Stimulated activated naive CD4-positive, alpha-beta T cell treated with Interleukin-2 at 50 U/mL for 16 hours (primary cell): ENCODE measurements at places on chromosomes 3 and 15.

- DNase-seq, result no peak
These were observed 40.7 kb downstream of the PTH1R start for GRCh38 chr3:46918202-46918601.

DNA sequence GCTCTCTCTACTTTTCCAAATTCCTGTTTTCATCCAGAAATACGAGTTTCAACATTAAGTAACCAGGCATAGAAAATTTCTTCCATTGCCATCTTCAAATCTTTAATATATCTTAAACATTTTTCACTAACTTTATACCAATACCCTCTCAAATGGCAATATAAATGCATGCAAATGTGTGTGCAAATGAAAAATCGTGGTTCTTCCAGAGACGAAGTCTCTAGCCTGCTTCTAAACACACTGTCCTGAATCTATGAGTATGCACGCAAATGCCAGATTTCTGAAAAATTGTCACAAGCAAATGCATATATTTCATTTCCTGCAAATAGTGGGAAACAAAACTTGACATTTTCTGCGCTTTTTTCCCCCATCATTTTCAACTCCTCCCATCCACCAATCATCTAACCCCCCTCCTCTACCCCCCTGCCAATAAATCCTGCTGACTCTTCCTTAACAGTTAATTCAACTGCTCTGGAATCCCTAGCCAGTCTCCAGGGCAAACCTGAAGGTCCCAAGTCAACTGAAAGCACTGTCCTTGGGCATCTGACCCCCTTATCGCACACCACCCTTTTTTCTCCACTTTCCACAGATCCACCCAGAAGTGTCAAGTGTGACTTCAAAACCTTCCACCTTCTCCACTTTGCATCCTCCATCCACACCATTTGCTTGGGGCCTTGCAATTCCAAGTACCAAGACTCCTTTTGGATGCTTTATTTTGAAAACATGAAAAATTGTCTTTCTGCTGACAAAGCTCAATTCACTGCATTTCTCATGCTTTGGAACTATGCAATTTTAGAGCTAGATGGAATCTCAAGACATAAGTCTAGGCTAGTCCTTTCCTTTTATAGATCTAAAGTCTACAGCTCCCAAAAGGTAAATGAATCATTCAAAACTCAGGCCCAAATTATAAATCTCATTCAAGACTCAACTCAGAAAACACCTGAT, 144.7 kb downstream of the OSBPL10 start:
- DNase-seq, result no peak

- DNase-seq, result peak; percentile 58
These were observed 48.5 kb downstream of the THBS1 start for GRCh38 chr15:39629371-39629770.

DNA sequence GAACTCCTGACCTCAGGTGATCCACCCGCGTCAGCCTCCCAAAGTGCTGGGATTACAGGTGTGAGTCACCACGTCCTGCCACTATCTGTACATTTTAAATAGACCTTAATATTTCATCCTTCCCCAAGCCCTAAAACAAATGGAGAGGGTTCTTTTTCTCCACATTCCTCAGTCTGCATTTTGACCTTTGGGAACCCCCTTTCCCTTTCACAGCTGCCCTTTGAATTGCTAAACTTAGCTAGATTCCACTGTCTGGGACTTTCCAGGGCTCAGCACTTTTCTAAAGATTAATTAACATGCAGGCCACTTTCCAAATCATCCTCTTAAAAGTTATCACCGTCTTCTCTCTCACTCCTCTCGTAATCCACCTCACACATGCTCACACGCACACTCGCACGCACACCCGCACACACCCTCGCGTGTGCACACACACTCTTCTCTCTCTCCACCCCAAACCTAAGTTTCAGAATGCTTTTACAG, 124.2 kb downstream of the TMCO5A start:
- DNase-seq, result no peak

- no peak for DNase-seq
These were observed 333.2 kb upstream of the C2CD4B start for GRCh38 chr15:62498278-62498677.

- DNase-seq, result no peak
These were observed 141.7 kb upstream of the IQSEC1 start for GRCh38 chr3:13214847-13215472.

DNA sequence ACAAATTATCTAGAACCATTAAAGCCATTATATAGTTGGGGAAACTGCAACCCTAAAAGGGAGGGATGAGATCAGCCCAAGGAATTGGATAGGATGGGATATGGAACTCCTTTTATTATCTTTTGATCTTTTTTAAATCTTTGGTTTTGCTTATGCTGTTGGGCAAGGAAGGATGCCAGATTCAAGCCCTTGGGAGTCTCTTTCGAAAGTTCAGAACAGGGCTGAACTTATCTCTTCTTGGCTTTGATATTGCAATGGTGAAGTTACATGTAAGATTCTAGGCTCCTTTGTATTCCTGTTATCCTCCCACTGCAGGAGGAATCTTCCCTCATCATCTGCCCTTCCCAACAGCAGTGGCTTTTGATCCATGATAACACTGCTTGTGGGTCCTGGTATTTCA, 10.0 kb upstream of the SLC22A13 start:
- DNase-seq, result no peak

DNA sequence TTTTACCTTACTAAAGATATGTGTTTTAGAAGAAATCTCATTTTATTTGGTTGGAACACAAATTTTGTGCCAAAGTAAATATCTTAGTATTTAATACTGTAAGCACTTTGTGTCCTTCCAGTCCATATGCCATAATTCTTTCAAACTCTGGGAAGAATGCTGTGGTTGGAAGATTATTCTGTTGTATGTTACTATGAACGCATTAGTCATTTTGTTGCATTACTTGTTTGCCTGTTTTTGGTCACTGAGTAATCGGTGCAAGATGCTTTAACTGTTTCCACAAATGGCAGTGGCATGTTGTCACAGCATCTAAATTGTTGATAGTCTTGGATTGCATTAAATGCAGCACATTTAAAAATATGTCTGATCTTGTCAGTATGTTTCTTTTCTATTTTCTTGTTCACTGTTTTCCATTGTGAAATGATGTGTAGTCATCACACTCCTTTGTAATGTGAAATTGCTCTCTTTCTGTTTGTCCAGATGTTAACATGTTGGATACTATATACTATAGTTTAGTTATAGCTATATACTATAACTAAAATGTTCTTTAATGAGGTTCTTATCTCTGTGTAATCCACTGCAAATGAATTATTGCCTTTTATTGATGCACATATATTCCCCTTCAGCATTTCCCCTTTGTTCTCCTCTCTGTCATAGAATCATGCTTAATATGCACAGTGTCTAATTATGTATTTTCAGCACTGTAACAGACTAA, 89.9 kb upstream of the FLNB start:
- DNase-seq, result no peak

DNA sequence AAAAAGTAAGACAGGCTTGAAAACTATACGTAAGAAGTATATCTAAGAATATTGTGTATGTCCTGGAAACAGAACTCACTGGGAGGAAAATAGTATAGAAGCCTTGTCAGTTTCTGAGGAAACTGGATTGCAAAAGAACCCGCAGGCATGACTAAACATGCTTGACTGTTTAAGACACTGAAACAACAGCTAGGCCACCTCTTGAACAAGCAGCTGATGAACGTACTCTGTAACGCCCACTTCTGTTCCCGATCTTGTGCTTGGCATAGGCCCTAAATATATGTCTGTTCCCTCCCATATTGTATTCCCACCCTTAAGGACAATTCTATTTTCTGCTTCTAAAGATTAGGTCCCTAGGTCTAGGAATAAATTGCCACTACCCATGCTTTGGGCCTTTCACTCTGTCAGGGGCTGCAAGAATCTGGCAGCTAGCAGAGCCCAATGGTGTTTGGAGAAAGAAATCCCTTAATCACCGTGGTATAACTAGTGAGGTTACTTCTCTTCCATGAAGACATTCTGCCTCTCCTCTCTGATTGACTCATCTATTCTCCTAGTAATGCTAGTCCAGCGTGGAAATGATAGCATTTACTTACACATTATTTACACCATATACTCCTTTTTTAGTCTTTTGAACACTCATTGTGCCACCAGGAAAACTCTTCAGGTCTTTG, 46.2 kb downstream of the CD200 start:
- no peak for DNase-seq

- no peak for DNase-seq
These were observed 171.6 kb downstream of the CADPS start for GRCh38 chr3:62703451-62704167.

GRCh38 chr3:66507423-66508260, 6.8 kb upstream of the LRIG1 start:
- DNase-seq, result no peak

GRCh38 chr3:43515970-43516635, 105.7 kb downstream of the ANO10 start:
- no peak for DNase-seq

- DNase-seq, result no peak
These were observed 53.7 kb downstream of the BDH1 start for GRCh38 chr3:197501879-197502620.

DNA sequence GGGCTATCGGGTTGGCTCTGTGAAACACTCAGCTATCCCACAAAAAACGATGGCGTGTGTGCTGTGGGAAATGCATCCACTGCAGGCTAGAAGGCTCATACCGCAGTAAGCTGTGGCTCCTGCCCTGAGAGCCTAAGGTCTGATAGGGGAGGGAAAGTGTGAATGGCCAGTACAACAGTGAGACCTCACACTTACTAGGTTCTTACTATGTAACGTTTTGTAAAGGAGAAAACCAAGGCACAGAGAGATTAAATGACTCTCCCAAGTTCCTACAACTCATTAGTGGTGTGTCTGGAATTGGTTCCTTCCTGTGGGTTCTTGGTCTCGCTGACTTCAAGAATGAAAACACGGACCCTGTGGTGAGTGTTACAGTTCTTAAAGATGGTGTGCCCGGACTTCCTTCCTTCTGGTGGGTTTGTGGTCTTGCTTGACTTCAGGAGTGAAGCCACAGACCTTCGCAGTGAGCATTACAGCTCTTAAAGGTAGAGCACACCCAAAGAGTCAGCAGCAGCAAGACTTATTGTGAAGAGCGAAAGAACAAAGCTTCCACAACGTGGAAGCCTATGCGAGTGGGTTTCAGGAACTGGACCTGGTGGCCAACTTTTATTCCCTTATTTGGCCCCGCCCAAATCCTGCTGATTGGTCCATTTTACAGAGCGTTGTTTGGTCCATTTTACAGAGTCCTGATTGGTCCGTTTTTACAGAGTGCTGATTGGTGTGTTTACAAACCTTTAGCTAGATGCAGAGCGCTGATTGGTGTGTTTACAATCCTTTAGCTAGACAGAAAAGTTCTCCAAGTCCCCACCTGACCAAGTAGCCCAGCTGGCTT, 161.7 kb downstream of the POLR2M start:
- no peak for DNase-seq

GRCh38 chr15:77221174-77221573, 150.3 kb upstream of the TSPAN3 start:
- no peak for DNase-seq

- DNase-seq, result no peak
These were observed 5.5 kb downstream of the DIS3L start for GRCh38 chr15:66298803-66299251.

GRCh38 chr15:86362555-86362954, 282.9 kb downstream of the AGBL1 start:
- DNase-seq, result no peak

- DNase-seq, result no peak
These were observed 68.0 kb downstream of the OXNAD1 start for GRCh38 chr3:16332904-16333426.

GRCh38 chr3:111763001-111763471, 96.0 kb upstream of the PHLDB2 start:
- DNase-seq, result no peak

GRCh38 chr3:183515968-183516851, 39.3 kb downstream of the KLHL6 start:
- peak; percentile 16 for DNase-seq

GRCh38 chr15:49134683-49135341, 20.6 kb downstream of the COPS2 start:
- no peak for DNase-seq

DNA sequence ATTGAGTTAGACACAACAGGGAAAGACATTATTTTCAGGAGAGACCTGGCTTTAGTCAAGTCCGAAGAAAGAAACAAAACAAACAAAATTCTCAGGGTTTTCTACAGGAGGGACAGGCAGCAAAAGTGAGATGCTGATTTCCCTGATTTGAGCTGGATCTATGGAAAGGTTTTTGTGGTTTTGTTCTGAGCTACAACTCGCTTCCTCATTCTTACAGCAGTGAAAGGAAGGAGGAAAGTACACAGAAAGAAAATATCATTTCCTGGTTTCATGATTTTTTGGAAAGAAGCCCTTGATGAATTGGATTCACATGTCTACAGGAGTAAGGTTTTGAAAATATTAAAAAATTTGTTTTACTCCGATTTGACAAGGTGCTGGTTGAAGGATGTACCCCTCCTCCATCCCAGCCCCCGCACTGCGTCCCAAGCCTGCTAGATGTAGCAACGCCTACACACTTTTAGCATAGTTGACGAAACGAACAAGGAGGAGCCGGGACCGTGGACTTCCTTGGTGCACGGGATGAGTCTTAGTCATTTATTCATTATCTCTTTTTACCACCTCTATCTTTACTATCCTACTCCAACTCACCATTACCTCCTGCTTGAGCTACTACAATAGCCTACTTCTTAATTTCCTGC, 10.8 kb downstream of the PRICKLE2 start:
- no peak for DNase-seq

DNA sequence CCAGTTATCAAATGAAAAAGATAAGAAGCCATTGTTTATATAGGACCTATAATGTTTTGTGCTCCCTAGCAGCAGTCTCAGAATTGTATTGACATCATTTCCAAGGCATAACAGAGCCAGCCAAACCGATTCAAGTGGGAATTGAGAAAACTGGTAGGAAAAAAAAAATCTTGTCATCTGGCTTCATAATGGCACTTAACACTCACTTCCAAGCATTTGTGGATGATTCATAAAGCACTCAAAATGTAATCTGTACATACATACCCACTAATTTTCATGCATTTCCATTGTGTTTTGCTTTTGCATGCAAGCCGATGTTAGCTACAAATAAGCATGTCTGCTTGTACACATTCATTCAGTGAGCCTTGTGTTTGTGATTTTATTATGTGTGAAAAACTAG, 18.6 kb upstream of the TRPC1 start:
- no peak for DNase-seq

GRCh38 chr3:140585828-140586227, 92.0 kb upstream of the TRIM42 start:
- DNase-seq, result no peak

- no peak for DNase-seq
These were observed 6.7 kb downstream of the CX3CR1 start for GRCh38 chr3:39273119-39273518.

DNA sequence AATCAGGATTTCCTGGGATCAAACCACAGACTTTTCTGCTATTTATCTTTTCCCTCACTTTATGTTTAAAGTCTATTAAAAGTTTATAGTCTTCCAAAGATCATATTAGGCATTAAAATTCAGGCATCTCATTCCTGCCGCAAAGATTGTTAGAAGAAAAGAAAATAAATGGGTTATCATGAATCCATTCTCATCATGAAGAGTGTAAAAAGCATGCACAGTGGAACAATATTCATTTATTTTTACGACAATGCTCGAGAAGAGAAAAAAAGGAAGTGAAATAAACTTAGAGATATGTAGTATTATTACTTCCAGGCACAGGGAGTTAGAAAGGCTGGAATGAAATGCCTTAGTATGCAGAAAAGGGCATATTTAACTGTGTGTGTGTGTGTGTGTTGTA, 213.7 kb upstream of the PLSCR5 start:
- no peak for DNase-seq
